ENCODE measurements at places on chromosomes 4 and X.

GRCh38 chr4:176654565-176655216, 138.0 kb downstream of the VEGFC start:
- DNase-seq, result no peak

GRCh38 chr4:110769578-110769977, 146.7 kb upstream of the PITX2 start:
- DNase-seq, result no peak

DNA sequence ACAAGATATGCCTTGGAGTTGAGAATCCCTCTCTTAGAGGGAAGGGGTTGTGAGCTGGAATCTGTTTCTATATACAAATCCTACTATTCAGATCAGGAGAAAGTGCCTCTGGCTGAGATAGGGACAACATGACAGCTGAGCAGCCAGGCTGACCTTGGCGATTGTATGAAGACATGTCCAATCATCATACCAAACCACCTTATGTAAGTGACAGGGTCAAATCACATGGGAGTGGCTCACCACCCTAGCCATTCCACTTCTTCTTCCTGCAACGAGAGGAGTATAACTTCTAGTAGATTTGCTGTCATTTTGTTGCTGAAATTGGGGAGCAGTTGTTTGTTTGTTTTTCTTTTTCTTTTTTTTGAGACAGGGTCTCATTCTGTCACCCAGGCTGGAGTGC, 48.3 kb upstream of the TMEM150C start:
- no peak for DNase-seq

DNA sequence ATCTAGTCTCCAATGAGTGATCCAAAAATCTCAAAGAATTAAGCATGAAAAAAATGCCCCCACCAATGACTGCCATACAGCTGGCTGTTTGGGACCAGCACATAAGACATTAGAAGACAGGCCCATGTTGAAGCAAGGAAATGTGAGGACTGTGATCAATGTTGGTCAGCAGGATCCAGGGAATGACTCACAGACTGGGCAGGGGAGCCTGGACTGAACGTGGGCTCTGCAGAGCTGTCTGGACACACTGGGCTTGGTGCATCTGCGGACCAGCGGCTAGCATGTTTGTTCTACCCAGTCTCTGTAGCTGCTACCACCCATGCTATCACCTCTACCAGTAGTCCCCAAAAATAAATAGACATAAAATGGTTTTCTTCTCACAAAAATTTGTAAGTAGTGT, 108.6 kb downstream of the PALLD start:
- DNase-seq, result no peak

- no peak for DNase-seq
Observed at GRCh38 chr4:9921326-9921725, 100.0 kb downstream of the SLC2A9 start.

- DNase-seq, result no peak
Observed at GRCh38 chr4:128286474-128287058, 1.0 kb downstream of the PGRMC2 start.

- no peak for DNase-seq
Observed at GRCh38 chrX:154412468-154412867, 1.1 kb downstream of the TAFAZZIN start.

GRCh38 chr4:112251019-112251643, 19.5 kb downstream of the AP1AR start:
- DNase-seq, result no peak

DNA sequence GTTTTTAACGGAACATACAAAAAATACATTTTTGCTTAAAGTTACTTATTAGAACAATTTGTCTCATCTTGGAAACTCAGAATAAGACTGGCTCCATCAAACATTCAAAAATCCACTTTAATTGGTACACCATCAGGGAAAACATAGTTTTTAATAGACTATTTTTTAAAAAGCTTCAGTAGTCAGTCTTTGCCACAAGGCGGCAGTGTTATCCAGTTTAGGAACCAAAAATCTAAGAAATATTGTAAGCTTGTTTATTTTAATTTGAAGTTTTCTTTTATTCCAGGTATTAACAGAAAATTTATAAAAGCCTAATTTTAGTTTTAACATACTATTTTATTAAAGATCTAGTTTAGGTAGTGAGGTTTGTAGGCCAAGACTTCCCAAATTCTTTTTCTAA, 107.7 kb downstream of the APOOL start:
- no peak for DNase-seq

- no peak for DNase-seq
Observed at GRCh38 chr4:41257906-41258305, 1.2 kb downstream of the UCHL1 start.

DNA sequence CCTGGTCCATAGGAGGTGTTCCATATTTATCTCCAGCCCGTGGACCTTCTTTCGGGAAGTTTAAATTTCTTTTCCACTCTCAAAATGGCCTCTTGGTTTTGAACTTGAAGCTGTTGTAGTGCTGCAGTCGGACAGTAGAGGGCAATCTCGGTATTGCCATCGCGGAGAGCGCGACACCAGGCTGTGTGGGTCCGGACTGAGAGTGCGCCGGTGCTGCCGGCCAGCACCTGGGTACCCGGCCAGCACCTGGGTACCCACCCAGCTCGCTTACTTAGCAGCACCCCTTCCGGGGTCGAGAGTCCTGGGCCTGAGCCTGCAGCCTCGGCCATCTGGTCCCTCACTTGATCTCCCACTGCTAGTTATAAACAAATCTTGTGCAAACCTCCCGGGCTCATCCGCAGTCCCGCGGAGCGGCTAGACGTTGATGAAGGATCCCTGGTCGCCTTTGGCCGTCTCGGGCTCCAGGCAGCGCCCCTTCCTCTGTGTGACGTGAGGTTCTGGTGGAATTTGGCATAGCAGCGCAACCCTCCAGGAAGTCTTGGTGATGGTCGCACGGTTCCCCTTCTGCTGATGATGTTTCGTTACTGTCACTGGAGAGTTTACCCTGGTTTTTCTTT, 18.0 kb downstream of the FAM9A start:
- peak; percentile 44 for DNase-seq

DNA sequence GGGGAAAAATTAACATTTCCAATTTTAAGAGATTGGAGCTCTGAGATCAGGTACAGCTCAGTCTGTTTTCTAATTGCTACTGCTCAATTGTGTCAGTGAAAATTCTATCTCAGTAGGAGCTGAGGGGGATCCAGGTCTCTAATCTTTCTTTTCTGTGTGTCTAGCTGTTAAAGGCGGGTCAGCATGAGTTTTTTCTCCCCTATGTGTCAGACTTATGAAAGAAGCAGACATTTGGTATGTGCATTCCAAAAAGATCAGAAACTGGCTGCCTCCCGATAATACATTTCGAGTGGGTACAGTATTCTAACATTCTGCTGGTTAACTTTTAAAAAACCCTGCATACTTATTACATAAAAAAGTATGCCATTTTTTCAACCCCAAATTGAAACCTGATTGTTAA, 72.4 kb downstream of the PCDH7 start:
- DNase-seq, result no peak

DNA sequence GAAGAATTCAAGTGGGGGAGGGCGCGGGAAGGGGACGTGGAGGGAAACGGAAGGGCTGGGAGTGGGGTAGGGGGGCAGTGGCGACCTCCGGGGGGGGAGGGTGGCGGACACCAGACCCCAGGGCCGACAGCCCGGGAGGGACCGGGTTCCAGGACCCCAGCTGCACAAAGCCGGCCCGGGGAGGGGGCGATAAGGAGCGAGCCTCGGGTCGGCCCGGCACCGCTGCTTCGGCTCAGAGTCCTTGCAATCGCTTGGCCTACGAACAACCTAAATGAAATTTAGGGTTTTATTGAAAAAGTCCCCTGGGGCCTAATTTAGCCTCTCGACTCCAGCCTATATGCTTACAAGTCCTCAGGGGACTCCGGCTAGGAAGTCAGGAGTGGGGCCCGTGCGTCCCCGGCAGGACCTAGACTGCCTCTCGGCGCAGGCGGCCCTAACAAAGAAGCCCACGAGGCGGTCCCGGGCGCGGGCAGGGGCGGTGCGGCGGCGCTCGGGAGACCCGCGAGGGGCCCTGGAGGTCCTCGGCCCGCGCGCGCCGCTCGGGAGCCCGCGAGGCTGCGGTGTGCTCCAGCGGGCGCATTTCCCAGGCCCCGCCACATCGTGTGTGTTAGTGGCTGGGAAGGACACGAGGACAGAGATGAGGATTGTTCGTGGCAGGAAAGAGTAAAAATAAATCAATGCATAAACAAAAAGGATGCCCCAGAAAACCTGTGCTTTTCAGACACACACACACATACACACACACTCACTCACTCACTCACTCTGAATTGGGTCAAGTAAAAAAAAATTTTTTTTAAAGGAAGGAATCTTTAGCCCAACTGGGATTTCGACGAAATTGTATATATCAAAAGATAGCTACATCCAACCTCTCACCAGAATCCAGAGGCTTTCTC, 70.0 kb downstream of the MGST2 start:
- peak; percentile 46 for DNase-seq

GRCh38 chr4:14749910-14750309, 252.4 kb upstream of the CPEB2 start:
- DNase-seq, result no peak

- no peak for DNase-seq
Observed at GRCh38 chrX:72568406-72569092, 4.1 kb downstream of the HDAC8 start.

DNA sequence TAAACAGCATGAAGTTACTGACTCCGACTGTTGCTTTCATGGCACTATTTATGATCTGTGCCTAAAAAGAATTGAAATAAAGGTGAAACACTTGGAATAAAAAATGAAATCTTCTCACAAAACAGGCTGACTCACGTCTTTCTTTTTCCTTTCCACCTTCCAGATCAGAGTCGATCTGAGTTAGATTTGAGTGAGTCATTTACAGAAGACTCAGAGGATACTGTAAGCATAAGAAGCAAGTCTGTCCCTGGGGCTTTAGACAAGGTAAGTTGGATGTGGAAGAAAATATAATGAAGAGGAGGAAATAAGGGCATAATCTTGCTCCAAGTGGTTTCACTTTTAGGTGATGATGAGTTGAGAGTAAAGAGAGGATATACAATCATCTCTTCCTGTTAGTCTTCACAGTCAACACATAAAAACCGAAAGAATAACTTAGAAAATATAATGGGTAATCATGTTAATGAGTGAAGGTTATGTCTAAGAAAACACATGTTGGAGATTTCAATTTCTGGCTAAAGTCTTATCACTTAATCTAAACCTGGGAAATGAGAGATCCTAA, 89.7 kb downstream of the SYTL5 start:
- DNase-seq, result no peak

DNA sequence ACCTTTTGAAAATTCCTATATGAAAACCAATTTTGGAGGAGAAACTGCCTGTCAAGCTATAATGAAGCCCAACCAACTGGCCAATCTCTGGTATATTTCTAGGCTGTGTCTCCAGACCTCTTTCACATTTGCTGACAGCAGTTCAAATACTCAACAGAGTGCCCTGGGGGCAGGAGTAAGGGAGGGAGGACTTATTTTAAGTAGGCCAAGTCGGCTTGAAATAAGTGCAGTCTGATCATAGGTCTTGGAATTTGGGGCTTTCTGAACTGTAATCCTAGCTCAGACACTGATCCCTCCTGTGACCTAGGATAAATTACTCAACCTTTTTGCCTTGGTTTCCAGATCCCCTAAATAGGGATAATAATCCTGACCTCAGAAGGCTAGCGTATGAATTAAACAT, 59.4 kb upstream of the SLC7A11 start:
- no peak for DNase-seq

GRCh38 chrX:140318296-140318695, 186.6 kb downstream of the SOX3 start:
- DNase-seq, result no peak

- no peak for DNase-seq
Observed at GRCh38 chr4:112060212-112060611, 85.0 kb upstream of the FAM241A start.

DNA sequence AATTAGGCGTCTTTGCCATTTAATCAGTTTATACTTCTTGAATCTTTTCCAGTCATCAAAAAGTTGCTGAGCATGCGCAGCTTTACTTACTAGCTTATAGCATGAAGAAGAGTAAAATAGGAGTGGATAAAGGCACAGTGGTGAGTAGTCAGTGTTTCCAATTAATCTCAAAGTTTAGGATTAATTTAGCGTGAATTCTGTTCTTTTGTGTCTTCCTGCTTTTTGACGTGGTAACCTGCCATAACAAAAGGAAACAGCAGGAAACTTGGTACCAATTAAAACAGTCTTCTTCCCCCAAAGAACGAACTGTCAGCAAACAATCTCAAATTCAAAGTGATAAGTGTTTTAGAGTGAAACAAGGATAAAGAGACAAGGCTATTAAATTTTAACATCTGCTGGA, 61.9 kb downstream of the TET2 start:
- DNase-seq, result no peak

DNA sequence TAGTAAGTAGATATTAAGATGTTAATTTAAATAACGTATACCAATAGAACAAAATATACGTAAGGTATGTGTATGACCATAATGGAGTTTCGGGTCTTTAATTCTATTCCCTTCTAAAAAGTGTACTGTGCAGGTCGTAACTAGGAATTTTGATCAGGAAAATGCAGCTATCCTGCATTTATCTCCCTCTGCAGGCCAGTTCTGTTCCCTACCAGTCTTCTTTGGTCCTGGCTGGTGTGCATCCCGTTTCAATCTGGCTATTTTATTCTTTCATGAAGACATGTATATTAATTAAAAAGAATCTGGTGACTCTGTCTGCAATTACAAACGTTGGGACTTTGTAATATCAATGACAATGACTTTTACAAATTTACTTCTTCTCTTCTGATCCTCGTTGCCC, 534.1 kb upstream of the AADAT start:
- no peak for DNase-seq

DNA sequence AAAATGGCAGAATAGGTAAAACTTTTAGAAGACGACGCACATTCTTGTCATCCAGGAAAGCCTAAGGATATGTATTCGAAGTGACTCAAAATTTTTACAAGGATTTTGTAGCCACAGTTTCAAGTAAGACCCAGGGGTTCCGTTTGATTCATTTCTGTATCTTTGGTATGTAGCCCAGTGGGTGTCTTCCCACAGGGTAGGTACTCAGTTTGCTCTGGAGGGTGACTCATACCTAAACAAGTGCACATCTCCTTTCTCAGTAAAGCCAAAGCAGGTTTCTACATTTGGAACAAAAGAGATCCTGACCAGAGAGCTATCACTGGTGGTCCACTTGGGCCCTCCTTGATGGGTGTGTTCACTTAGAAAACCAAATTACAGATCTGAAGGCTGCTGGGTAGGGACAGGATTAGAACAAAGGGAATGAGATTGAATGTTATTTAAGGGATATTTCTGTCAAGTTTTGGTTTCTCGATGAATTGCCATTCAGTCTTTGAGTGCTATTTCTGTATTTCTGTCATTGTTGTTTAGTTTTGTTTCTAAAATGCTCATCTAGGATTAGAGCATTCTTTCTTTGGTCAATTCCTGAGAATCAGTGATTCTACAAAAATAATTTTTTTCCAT, 56.1 kb downstream of the PLS3 start:
- no peak for DNase-seq

DNA sequence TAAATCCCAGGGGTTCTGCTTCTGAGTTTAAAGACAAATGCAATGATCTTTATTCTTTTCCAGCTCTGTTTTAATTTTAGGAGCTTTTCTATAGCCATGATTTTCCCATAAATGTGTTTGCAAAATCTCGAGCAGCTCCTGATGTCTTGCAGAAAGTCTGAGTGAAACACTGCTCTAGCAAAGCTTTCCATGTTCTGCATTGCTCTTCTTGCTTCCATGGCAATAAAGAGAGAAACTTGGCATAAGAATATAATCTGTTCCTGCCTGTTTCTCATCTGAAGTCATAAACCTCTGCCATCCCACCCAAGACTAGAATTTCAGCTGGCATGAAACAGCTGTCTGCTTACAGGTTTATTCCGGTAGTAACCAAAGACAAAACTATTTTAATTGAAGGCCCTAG, 254.5 kb downstream of the SPRY1 start:
- DNase-seq, result no peak
